ENCODE measurements at places on chromosomes 13 and 19.

DNA sequence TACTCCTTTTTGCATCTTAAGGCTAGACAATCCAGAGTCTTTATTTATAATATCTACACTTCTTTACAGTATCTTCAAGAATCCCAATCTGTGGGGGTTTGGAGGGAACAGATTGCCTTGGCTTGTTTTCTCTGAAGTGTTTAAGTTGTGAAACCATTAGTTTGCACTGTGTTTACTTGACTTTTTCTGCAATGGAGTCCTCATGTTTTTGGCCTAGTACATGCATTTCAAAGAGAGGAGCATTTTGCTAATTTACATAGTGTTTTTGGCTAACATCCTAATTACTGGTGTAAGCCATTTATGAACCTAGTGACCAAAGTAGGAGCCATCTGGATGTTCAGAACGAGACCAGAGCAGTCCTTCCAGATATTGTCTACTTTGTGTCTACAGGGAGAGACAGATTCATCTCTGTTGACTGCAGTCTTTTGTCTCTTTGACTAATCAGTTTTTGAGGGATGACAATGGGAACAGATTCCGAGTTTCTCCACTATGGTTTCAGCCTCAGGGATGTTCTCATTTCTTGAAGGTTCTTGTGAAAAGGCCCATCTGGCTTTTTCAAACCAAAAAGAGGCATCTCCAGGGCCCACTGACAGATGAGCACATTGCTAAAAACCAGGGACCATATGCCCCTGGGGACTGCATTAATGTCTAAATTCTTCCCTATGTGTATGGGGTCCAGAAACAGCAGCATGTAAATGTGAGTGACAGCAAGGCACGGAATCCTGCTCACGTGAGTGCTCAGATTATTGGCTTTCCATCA, 53.4 kb downstream of the ING1 start:
- no peak for DNase-seq

- DNase-seq, result peak; percentile 72
These were observed 13.9 kb downstream of the RABAC1 start for GRCh38 chr19:41945135-41945766.

DNA sequence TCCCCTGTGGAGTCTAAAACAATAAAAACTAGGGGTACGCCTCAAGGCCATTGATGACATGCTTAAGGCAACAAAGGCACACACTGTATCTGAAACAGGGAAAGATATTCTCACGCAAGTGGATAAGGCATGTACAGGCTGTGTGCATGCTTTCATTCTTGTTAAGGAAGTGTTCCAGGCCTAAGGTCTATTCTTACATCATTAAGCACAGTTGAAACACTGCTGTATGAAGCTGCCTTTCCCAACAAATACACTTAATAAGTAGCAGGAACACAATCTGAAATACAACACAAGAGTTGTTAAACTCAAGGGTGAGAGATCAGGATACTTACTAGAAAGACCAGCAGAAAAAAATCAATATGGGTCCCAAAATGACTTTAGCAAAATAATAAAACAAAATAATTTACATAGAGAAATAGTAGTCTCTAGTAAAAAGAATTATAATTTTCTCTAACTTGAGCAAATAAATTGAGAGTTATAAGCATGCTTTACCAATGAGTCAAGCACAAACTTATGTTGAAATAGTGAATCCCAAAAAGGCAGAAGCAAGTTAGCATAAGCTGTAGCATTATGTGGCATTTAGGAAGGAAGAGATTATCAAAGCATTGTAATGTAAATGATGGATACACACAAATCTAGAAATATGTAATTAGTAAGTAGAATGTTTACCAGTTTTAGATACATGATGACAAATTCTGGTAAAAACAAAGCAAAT, 796.9 kb downstream of the SLITRK1 start:
- no peak for DNase-seq

GRCh38 chr19:45097776-45098520, 5.0 kb downstream of the PPP1R37 start:
- DNase-seq, result no peak

- peak; percentile 67 for DNase-seq
These were observed 880 bp downstream of the SWSAP1 start for GRCh38 chr19:11375143-11375948.

DNA sequence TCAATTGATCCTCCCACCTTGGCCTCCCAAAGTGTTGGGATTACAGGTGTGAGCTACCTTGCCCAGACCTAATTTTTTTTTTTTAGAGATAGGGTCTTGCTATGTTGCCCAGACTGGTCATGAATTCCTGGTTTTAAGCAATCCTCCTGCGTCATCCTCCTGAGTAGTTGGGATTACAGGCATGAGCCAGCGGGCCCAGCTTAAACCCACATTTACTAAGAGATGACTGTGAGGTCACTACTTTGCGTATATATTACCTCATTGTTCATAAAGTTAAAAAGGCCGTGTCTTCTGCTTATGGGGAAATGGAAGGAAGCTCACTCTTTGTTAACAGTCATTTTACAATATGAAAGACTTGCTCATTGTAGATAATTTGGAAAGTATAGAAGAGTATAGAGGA, 39.6 kb upstream of the C1QTNF9 start:
- no peak for DNase-seq

DNA sequence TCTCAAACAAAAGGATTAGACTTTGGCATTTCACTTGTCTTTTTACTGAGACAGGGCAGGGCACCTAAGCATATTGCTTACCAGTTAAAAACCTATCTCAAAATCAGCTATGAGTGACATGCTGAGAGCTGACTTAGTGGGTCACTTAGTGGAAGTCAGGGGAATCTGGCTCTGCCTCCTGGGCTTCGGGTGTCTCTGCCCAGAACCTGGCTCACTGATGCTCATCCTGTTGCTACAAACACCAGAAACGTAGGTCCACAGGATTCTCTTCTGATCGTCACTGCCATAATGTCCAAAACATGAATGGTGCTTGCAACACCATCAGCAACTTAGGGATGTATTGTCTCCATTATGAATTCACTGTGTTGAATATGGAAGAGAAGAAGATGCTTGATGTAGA, 276.1 kb downstream of the ITGBL1 start:
- no peak for DNase-seq

DNA sequence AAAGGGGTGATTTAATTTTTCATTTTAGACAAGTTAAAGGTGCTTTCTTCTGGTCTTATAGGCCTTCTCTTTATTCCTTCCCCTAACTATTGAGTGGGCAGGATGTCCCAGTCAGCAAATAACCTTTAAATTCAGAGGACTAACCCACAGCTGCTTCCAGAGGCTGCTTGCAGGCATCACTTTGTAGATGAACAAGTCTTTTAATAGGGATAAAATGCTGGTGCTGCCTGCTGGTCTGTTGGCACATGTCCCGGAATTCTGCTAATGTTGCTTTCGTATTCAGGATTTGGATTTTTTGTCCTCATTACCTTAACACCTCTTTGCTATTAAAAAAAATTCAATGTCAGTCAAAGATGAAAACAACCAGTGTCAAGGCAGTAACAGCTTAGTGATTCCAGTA, 132.7 kb upstream of the KL start:
- no peak for DNase-seq
